T follicular helper cell (primary cell): ENCODE measurements at places on chromosomes 6 and 20.

DNA sequence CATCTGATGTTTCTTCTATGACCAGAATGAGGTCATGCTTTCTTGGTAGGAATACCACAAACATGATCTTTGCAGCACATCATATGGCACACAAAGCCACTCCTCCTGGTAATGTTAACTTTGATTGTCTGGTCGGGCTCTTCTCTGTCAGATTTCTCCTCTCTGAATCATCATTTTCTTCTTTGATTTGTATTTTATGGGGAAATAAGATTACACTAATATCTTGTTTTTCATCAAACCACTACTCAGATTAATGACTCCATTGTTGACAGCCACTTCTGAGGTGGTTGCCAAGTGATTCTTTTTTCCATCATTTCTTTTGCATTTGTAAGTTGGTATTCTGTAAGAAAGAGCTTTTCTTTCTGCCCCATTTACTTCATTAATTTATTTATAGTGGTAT is 29.5 kb downstream of the TRMT11 start:
- DNase-seq = no peak

DNA sequence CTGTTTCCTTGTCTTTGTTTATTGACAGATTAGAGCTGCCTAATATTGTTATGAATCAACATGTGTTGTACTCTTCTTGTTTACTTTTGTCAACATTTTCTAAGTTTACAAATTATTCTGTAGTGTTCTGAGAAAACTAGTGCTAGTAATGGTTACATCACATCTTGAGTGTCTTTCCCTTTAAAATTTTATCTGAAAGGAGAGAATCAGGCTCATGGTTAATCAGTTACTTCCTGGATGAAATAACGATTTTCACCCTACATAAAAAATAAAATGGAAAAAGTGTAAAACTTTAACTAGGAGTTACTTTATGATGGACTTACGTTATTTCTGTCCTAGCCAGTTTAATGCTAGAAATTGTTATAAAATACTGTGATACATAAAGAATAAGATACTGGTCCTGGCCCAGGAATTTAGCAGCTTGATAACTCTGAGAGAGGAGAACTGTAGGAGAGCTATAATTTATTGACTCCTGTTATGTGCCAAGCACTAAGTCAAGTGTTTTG is 26.4 kb upstream of the BMP5 start:
- DNase-seq = no peak

GRCh38 chr6:56291302-56291917 is 44.0 kb upstream of the COL21A1 start:
- no peak for DNase-seq

GRCh38 chr6:109669811-109670210 is 21.2 kb downstream of the AK9 start:
- no peak for DNase-seq

DNA sequence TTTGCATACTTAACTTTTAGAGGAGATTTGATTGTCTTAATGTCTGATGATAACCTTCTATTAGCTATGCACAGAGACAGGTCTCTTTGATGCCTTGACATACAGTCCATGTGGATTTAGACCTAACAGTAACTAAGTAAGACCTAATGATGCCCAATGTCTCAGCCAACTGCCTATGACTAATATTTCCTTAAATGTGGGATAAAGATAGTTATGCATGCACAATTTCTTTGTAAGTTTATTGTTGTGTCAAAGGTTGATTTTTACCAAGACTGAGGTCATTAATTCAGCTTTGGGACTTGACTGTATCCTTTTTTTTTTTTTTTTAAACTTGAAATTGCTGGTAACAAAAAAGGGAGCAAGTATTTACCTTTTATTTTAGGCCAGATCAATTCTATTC is 450.0 kb downstream of the HAO1 start:
- DNase-seq = no peak

DNA sequence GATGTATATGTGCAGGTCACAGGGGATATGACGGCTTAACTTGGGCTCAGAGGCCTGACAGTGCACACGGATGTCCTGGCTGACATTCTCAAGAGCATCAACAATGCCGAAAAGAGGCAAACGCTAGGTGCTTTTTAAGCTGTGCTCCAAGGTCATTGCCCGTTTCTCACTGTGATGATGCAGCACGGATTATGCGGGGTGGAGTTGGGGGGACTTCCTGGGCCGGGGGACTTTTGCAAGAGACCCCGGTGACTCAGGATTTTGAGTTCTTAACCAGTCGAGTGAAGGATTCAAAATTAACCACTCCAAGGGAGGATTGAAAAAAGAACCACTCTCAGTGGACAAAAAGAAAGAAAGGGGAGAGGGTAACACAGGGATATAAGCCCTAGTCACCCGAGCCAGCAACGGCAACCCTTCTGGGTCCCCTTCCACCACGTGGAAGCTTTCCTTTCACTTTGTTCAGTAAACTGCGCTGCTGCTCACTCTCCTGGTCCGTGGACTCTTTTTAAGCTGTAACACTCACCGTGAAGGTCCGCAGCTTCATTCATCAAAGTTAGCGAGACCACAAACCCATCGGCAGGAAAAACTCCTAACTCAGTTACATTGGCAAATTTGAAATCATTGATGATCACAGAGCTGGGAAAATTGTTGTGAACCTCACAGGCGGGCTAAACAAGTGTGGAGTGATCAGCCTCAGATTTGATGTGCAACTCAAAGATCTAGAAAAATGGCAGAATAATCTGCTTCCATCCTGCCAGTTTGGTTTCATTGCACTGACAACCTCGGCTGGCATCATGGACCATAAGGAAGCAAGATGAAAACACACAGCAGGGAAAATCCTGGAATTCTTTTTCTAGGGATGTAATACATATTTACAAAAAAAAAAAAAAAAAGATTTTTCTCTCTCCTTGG is 199.3 kb downstream of the ARID1B start:
- no peak for DNase-seq

DNA sequence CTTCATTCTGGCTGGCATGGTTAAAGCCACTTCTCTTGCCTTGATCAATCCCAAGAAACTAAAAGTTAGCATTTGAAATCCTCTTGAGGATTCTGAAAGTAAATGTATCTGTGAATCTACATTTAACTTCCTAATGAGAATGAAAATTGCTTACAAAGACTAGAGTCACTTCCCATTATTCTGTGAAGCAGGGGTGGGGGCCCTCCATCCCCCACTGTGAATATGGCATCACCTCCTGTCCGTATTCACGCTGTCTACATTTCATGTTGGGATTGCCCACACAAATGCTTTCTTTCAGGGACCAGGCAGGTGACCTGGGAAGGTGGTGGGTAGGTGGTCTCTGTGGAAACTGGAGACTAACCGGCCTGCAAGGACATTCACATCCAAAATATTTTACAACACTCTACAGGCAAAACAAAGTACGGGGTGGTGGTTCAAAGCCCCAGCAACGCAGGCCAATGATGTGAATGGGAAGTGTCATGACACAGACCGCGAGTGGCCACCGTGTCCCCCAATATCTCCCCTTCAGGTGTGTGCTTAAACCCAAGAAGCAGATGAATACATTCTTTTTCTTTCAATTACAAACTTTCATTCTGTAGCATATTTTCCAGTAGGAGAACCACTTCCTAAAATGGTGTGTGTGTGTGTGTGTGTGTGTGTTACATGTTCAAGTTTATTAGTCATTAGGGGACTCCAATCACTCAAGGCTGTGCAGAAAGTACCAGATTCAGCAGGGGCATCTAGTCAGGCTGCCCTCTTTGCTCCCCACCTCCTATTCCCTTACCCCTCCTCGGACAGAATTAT is 132.2 kb downstream of the PRND start:
- DNase-seq = no peak

- no peak for DNase-seq
Observed at GRCh38 chr6:37239526-37239925, 18.0 kb upstream of the TBC1D22B start.

- DNase-seq = no peak
Observed at GRCh38 chr6:170173335-170173881, 117.5 kb downstream of the DLL1 start.

- no peak for DNase-seq
Observed at GRCh38 chr6:97668716-97669115, 385.7 kb upstream of the MMS22L start.

- DNase-seq = no peak
Observed at GRCh38 chr6:41371461-41371991, 36.1 kb downstream of the NCR2 start.

DNA sequence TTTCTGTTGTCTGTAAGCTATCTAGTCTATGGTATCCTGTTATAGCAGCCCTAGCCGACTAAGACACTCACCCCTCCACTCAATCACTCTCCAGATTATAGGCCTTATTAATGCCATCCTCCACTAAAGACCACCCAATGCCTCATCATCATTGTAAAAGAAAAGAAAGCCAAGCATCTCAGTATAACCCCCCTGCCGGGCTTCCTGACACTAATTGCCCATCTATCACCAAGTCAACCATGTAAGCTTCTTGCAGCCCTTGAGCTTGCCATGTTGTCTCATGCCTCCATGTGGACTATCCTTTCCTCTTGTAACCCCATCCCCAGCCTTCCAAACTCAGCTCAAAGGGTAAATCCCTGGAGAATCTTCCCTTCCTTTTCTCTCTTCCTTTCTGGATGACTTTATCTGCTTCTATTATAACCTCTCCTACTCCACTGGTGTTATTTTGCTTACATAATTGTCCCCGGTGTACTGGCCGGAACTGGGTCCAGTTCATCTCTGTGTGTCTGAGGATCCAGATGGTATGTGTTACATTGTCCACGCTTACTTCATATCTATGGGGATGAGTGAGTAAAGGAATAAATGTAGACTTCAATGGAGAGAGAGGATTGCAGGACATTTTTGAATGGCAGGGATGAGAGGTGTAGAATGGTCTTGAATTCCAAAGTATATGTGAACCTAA is 202.9 kb upstream of the SOX4 start:
- DNase-seq = no peak

- DNase-seq = no peak
Observed at GRCh38 chr6:24566020-24566767, 71.4 kb downstream of the ALDH5A1 start.

DNA sequence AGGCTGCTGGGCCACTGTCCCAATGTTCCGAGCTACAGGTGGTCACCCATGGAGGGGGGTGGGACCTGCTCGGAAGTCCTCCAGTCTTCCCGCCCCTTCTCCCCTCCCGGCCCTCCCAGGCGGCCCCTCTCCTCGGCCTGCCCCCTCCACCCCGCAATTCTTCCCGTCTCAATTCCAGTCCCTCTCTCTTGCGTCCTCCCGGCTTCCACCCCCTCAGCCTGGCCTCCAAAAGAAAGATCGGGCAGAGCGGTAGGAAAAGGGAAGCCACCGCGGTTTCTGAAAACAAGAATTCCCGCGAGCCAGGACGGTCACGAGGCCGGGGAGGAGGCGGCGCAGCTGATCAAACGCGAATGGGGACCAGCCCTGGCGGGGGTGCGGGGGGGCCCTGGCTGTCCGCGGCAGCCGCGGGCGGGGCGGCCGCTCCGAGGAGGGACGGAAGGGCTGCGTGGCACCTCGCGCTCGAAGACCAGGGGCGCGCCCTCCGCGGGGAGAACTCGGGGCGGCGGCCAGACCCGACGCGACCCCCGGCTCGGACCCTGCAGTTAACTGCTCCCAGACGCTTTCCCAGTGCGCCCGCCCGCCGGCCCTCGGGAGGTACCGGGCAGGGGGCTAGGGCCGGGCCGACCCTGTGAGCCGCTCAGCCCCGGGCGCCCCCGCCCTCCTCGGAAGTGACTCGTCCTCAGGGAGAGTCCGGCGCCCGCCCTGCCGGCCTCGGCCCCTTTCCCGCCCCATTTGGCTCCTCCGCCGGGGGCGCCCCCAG is 1.0 kb downstream of the PXDC1 start:
- no peak for DNase-seq

DNA sequence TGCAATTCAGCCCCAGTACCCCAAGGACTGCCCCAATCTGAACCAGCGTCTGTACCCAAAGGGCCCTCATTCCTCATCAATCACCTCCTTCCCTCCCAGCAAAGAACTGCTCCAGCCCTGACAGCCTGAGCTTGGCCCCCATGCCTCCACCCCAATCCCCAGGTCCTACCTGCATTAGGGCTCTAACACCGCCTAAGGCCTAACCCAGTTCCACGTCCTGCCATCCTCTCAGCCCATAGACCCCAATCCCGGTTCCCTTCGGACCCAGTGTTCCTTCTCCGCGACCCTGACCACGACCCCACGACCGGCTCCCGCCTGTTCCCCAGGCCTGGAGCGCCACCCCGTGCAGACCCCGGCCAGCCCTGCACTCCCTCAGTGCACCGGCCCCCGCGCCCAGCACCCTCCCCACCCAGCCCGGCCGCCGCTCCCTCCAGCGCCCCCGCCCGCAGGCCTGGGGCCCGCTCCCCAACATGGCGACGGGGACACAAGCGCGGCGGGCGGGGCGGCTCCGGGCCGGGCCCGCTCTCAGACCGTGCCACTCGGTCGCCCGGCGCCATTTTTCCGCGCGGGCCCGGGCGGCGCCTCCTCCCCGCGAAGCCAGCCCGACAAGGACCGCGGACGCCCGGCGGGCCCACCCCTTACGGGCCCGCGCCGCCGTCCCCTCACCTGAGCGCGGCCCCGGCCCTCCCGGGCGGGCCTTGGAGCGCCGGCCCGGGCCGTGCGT is 483 bp downstream of the NCOA6 start:
- peak; percentile 52 for DNase-seq

GRCh38 chr6:169345146-169345545 is 91.5 kb upstream of the THBS2 start:
- DNase-seq = no peak

DNA sequence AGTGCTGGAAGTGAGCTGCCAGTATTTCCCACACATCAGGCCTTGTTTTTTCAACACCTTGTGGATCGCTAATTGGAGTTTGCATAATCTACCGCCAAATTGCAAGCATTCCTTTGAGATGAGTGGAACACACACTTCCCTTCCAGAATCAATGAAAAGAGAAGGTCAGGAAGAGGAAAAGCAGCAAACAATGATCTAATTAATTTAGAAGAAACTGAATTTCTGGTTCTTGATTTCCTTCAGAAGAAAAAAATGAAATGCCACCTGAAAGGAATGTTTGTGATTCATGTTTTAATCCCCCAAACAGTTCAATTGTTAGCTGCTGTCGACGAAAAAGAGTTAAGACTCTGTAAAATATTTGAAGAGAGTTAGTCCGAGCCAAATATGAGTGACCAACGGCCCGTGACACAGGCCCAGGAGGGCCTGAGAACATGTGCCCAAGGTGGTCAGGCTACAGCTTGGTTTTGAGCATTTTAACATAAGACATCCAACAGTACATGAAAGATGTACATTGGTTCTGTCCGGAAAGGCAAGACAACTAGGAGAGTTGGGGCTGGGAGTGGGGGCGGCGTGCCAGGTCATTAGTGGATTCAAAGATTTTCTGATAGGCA is 182.3 kb downstream of the MTFR2 start:
- DNase-seq = no peak

- DNase-seq = no peak
Observed at GRCh38 chr6:122393351-122393896, 6.0 kb upstream of the HSF2 start.

DNA sequence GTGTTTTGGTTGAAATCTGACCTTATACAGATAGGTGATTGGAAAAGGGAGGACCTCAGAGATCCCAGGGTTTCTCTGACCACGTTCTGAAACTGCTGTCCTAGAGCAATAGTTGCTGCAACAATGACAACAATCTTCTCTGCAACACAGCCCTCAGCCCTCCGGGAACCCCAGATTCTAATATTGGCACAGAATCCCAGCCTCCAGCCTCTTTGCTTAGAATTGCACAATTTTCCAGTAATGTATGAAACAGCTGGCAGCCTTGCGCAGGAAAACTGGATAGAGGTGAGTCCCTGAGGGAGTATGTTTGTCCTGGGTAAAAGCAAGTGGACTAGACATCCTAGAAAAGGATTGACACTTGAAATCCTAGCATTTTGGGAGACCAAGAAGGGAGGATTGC is 30.4 kb upstream of the PNRC1 start:
- no peak for DNase-seq
